Dermis blood vessel endothelial cell (primary cell): ENCODE measurements at places on chromosomes 7 and 10. TPM values are rescaled to one million over a fixed set of nuclear protein-coding genes. Genes with fewer than 3 reads are reported as not detected.

The TMEM139 gene
- total RNA-seq = 0.14 and 0.17 TPM in 2 replicates

The OIT3 gene
- total RNA-seq = 0.34 TPM in 1 of 2 replicates, not detected in the other

The SOSTDC1 gene
- 0.05 and 0.17 TPM in 2 replicates for total RNA-seq

The NEURL1 gene
- total RNA-seq = 0.19 TPM in 1 of 2 replicates, not detected in the other

The SPDYE5 gene
- not detected in 2 replicates for total RNA-seq

The LOXL4 gene
- 0.68 and 0.88 TPM in 2 replicates for total RNA-seq

The CEP55 gene
- 18.9 and 100 TPM in 2 replicates for total RNA-seq

The H2AZ2 gene
- 158 and 274 TPM in 2 replicates for total RNA-seq

The TDRD1 gene
- under 0.01 TPM in 2 replicates for total RNA-seq

The EIF4EBP2 gene
- 28.2 and 49.7 TPM in 2 replicates for total RNA-seq

The PDZD7 gene
- total RNA-seq = 0.34 and 0.88 TPM in 2 replicates

The NSUN5 gene
- 3.7 and 6.1 TPM in 2 replicates for total RNA-seq

The GIMAP5 gene
- 203 and 350 TPM in 2 replicates for total RNA-seq

The CUZD1 gene
- 0.34 and 0.51 TPM in 2 replicates for total RNA-seq

The GRM8 gene
- 0.09 TPM in 1 of 2 replicates, not detected in the other for total RNA-seq

The DENND2A gene
- total RNA-seq = 0.14 and 1.0 TPM in 2 replicates

The ITGB8 gene
- total RNA-seq = 8.5 and 8.8 TPM in 2 replicates

The SYT15 gene
- 0.51 and 1.5 TPM in 2 replicates for total RNA-seq

The LGI1 gene
- total RNA-seq = not detected in 2 replicates

The LIPN gene
- total RNA-seq = not detected in 2 replicates

The GRM3 gene
- not detected in 2 replicates for total RNA-seq

The ITIH5 gene
- 0.51 and 0.65 TPM in 2 replicates for total RNA-seq

The INTS15 gene
- total RNA-seq = 13.1 and 14.5 TPM in 2 replicates
